ENCODE measurements at places on chromosomes 7 and 10.
A peak's percentile ranks its signal among the peaks of the same experiment; 100 is the strongest.

DNA sequence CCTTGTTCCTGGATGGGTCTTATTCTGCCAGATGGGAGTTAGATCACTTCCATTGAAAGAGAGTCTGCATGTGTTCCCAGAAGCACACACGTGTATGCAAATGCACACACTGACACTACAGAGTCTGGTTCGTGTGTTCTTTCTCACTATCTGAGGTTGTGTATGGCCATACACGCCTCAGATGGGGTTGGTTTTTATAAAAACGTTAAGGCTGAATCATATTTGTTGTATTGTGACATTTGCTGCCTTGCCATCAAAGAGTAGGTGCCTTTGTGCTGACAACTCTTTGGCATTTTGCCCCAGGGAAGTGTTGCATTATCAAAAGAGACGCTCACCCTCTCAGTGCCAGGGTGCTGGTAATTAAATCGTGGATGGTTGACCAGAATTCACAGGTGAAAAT, 37.7 kb upstream of the HDAC9 start:
- DNase-seq: no peak

GRCh38 chr10:45023426-45023825, 22.7 kb downstream of the ZNF22 start:
- DNase-seq: no peak

DNA sequence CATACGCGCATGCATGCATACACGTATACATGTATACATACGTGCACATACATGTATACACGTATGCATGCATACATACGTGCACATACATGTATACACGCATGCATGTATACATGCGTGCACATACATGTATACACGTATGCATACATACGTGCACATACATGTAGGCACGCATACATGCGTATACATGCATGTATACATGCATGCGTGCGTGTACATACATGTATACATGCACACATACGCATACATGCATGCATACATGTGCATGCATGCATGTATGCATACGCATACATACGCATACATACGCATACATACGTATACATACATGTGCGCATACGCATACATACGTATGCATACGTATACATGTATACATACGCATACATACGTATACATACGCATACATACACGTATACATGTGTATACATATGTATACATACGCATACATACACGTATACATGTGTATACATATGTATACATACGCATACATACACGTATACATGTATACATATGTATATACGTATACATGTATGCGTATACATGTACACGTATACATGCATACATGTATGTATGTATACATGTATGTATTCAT, 19.0 kb upstream of the MTURN start:
- no peak for DNase-seq

DNA sequence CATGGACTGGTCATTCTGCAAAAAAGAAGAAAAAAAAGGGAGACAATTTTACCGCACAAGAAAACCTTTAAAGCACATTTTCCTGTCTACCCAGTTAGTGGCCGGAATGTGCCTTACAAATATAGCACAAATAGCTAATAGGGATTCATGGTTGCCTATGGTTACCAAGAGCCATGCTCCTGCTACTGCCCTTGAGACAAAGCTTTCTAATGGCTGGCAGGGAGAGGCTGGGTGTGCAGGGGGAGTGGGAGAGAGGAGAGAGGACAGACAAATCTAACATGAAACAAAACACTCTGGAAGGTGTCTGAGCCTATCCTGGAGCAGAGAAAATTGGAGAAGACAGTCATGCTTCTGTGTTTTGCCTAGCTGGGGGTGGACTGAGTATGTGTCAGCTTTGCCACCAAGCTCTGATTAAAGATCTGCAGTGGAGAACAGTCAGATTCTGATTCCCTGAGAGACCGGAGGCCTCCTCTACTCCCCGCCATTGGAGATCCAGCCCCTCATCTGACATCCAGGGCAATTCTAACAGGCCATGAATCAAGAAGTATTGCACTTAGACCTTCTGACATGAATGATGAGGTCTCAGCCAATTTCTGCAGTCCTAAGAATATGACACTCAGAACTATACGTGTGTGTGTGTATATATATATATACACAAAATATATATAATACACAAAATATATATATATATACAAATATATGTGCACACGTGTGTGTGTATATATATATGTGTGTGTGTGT, 80.2 kb downstream of the PRTFDC1 start:
- DNase-seq: no peak

GRCh38 chr7:88801046-88801445, 5.5 kb upstream of the TEX47 start:
- DNase-seq: no peak

DNA sequence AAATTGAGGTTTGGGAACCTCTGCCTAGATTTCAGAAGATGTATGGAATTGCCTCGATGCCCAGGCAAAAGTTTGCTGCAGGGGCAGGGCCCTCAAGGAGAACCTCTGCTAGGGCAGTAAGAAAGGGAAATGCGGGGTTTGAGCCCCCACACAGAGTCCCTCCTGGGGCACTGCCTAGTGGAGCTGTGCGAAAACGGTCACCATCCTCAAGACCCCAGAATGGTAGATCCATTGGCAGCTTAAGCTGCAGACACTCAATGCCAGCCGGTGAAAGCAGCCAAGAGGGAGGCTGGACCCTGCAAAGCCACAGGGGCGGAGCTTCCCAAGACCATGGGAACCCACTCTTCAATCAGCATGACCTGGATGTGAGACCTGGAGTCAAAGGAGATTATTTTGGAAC, 15.0 kb upstream of the TFEC start:
- no peak for DNase-seq

- no peak for DNase-seq
Measured at GRCh38 chr7:106763717-106764116, 101.4 kb upstream of the PIK3CG start.

GRCh38 chr7:98294798-98295382, 13.4 kb downstream of the BRI3 start:
- DNase-seq: peak; percentile 43

DNA sequence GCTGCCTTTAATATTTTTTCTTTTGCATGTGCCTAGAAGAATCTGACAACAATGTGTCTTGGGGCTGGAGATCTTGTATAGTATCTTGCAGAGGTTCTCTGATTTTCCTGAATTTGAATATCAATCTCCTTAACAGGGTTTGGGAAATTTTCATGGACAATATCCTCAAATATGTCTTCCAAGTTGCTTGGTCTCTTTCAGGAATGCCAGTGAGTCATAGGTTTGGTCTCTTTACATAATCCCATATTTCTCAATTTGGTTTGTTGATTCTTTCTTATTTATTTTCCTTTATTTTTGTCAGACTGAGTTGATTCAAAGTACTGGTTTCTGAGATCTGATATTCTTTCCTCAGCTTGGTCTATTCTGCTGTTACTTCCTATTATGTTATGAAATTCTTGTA, 208.7 kb upstream of the GLI3 start:
- no peak for DNase-seq

DNA sequence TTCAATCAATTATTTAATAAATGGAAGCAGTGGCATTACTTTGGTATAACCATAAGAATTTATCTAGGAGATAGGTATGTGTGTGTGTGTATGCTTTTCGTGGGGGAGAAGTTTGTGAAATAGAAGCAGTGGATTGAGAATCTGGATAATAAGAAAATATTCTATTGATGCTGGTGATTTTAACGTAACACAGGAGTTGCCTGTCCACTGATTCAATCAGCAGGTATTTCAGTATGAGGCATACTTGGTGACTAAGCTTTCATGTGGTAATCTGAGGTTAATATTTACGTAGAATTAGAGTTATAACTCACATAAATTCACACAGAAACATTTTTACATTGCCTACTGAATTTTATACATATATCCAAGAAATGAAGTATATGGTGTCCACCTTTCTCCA, 568.0 kb downstream of the ZWINT start:
- DNase-seq: no peak

DNA sequence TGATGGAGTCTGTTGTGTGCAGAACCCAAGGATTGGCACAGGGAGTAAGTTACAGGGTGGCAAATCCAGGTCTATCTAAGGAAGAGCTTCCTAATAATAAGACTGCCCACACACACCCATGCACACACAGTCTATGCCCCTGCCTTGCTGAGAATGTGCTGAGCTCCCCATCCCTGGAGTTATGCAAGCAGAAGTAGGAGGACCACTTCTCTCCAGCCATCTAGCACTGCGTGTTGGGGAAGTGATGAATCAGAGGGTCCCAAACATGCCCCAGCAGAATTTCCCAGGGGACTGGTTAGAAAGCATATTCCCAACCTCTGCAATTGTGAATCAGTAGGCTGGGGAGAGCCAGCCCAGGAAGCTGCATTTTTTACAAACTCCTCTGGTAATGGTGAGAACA, 117.2 kb downstream of the CDH23 start:
- no peak for DNase-seq

- no peak for DNase-seq
Measured at GRCh38 chr7:42237811-42238541, 967 bp upstream of the GLI3 start.

DNA sequence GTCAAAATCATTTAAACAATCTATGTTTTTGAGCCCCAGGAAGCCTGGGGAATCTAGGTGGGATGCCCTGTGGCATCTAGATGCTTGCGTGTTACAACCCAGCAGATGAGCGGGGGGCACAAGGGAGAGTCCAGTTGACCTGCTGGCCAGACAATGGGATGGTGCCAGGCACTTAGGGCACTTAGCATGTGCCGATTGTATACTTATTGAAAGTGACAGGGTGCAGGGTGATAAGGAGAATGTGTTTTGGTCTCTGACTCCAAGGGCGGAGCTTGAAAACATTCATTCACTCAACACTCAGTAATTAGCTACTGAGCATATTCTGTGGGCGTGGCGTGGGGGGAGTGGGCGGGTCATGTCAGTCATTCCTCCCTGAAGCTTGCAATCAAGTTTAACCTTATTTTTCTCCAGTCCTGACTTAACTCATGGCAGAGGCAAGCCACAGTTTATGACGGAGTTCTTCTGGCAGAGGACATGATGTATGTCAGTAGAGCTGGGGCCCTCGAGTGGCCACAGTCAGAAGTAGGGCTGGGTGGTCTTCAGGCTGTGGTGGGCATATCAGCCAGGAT, 115.1 kb downstream of the PRKCQ start:
- DNase-seq: no peak

- no peak for DNase-seq
Measured at GRCh38 chr10:44854693-44855350, 56.3 kb upstream of the TMEM72 start.

DNA sequence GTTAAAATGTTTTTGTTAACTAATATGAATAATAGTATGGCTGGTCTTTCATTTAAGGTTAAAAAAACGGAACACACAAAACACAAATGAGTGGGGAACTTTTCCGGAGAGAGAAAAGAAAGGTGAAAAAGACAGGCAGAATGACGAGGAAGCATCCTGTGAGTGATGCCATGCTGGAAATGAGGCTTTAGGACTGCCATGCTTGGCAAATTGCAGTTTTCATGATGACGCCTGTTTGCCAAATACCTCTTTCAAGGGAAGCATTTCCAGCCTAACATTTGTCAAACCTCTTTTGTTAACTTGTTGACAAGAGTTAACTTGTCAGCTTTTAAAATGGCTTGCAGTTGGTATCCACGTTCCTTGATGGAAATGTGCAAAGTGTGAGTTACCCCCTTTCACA, 127.5 kb downstream of the RSU1 start:
- no peak for DNase-seq

DNA sequence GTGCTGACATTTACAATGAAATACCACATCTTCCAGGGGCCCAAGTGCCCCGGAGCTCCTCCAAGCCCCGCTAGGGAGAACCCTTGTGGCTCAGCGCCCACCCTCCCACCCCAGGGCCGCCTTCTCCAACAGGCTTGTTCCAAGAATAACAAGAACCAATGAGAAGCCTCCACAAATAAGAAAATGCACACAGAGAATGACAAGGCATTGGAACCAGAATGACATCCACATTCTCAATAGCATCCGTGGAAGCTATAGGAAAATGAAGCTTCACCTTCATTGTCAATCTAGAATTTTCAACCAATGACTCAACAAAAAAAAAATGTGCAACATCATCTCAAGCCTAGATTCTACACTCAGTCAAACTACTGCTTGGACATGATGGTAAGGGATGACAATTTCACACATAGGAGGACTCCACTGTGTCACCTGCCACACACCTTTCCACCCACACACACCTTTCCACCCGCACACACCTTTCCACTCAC, 50.4 kb upstream of the PPP2R2D start:
- DNase-seq: no peak

GRCh38 chr10:50991456-50992355, 82.6 kb upstream of the PRKG1 start:
- DNase-seq: no peak

DNA sequence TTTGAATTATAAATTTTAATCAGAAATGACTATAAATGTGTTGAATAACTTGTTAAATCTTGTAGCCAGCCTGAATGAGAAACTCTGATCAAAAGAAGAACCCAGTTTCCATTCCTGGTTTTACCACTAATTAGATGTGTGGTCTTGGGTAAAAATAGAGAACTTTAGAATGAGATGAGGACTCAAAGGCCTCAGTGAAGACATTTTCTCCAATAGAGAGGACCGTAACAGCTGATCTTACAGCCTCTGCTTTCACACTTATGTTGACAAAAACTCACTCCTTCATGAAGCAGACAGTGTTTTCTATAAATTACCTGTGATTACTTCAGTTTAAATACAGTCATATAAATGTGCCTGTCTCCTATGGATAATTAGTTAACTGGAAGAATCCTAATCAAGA, 200.1 kb upstream of the MEOX2 start:
- DNase-seq: no peak

DNA sequence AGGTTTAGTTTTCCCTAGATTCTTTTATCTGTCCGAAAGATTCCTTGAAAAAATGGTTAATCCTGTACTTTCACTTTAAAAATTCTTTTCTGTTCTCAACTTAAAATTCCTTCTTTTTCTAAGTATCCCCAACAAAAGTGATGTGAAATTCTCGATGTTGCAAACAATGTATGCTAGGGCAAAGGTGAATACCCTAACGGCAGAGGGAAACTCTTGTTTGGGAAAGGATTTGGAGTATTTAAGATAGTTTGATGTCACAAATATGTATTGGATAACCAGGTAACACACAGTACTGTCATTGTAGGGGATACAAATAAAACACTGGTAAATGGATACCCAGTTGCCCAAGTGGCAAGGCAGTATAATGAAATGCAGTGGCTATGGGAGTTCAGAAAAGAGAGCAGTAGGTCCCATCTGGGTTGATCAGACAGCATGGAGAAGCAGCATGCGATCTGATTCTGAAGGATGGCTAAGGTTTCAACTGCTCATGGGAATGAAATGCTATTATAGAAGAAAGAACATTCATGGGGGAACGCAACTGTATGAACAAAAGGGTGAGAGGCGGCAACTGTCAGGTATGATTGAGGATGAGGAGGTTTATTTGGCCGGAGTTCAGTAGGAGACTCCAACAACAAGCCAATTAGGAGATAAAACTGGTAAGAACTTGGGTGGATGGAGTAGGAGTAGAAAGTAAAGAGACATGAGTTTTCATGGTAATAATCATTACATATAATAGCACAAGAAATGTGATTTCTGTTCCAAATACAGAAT, 3.2 kb upstream of the EPC1 start:
- no peak for DNase-seq

DNA sequence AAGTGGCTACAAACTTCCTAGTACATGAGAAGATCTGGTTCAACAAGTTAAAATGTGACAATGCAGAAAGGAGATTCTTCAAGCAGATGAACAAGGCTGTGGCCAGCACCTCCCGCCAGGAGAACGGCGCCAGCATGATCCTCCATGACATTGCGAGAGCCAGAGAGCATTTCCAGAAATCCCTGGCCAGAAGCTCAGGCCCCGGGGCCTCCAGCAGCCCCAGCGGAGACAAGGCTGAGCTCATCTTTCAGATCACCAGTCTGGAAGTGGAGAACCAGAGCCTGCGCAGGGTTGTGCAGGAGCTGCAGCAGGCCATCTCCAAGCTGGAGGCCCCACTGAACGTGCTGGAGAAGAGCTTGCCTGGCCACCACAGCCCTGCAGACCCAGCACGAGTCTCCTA, 40.1 kb upstream of the ZNF273 start:
- DNase-seq: no peak
